ENCODE measurements at places on chromosomes 11 and 22.

GRCh38 chr11:406796-407650, 7.8 kb downstream of the SIGIRR start:
- peak; percentile 95 for DNase-seq

- DNase-seq = no peak
Measured at GRCh38 chr22:33393432-33393831, 335.3 kb upstream of the SYN3 start.

- DNase-seq = no peak
Measured at GRCh38 chr11:10397226-10397987, 57.7 kb upstream of the AMPD3 start.

DNA sequence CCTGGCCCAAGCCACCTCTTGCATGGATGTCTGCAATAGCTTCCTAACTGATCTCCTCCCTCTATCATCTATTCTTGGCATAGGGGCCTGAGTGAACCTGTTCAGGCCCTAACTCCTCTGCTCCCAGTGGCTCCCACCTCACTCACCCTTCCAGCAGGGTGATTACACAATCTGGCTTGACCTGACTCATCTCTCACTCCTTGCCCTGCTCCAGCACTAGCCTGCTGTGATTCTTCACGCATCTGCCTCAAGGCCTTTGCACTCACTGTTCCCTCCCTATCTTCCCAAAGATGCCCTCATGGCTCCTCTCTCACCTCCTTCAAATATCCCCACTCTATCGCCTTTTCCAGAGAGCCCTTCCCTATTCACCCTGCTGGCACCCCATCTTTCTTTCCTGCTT, 10.5 kb downstream of the SCN4B start:
- no peak for DNase-seq

DNA sequence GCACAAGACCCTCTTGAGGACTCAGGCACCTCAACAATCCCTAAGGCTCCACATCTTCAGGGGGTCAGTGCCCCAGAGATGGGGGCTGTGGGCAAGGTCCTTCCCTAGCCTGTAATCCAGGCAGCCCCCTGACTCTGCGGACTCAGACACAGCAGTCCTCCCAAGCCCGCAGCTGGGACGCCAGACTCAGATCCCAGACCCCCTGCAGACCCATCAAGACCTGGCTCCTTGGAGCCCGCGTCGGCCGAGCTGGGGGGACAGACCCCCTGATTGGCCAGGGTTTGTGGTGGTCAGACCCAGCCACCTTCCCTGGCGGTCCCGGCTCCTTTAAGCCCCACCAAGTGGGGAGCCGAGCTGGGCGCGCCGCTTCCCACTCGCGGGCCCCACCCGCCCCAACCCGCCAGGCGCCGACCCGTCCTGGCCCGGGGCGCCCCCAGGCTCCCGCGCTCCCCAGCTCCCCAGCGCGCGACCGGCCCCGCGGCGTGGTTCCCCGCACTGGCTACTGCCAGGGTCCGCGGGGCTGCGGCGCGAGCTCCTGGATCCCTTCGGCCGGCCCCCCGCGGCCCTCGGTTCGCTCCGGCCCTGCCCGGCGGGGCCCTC, 458 bp downstream of the OSBPL5 start:
- no peak for DNase-seq

- no peak for DNase-seq
Measured at GRCh38 chr11:124676386-124676785, 2.7 kb downstream of the SPA17 start.

DNA sequence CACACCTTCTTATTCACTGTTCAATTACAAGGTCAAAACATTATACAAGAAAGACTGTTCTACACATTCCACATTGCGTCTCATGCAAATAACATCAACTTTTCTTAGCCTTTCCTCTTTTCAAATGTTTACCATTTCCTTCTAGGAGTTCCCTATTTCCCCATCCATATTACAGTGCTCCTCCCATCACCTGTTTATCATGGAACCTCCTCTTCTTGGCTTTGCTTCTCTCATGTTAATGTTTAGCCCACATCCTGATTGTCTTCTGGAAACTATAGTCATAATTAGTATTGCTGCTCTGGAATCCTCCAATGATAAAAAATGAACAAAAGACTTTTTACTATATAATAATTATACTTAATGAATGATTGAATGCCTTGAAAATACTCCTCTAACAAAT, 21.3 kb downstream of the OR52E1 start:
- no peak for DNase-seq

DNA sequence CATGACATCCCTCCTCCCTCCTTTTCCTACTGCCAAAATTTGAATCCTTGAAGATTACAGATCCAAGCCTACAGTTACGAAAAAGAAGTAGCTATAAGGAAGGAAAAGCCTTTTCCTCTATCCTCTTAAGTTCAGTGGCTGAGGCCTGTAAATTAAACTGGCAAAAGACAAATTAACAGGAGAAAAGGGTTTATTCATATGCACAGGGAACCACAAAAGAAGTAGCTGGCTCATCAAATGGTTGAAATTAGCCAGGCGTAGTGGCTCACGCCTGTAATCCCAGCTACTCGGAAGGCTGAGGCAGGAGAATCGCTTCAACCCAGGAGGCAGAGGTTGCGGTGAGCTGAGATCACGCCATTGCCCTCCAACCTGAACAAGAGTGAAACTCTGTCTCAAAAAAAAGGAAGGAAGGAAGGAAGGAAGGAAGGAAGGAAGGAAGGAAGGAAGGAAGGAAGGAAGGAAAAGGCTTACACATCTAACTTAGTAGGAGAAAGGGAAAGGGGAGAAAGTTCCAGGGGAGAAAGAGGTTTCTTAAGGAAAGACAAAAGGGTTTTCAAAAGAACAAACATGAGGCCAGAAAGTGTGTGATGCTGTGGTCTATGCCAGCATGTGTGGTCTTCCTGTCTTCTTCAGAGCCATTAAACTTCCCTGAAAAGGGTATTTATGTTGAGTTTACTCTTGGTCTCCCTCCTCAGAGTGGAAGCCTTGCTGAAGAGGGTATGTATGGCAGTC, 5.1 kb upstream of the SMPD1 start:
- DNase-seq = no peak

- no peak for DNase-seq
Measured at GRCh38 chr11:94922321-94923003, 50.9 kb downstream of the CWC15 start.

GRCh38 chr22:40300884-40301672, 45.2 kb upstream of the ADSL start:
- DNase-seq = no peak

GRCh38 chr11:62547691-62548281, 1.2 kb upstream of the AHNAK start:
- no peak for DNase-seq

DNA sequence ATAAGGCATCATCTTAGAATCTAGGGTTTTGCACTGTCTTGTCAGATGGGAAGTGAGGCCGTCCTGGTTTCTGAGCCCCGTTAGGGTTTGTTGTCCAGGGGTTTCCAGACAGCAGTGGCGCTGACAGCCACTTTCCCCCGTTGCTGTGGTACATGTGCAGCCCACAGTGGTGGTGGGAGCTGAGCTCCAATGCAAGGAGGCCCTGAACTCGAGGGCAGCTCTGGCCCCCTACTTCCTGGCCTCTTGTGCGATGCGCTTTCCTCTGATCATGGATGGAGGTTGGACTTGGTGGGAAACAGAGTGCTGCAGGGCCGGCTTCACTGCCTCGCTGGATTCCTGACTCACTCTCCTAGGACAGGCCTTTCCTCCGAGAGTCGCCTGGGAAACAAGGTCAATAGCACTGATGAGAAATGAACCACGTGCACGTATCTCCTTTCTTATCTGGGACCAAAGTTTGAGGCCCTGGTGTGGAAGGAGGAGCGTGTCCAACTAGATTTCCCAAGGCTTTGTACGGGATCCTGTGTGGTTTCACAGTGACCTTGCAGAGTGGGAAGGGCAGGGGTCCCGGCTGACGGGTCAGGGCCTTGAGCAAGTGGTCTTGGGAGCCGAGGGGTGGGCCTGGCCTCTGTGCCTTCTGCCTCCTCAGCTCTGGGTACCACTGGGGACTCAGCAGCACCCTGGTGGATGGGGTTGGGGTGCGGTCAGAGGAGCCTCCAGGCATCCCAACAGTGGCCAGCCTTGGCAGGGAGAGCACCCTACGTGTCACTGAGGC, 3.7 kb downstream of the PHRF1 start:
- no peak for DNase-seq

DNA sequence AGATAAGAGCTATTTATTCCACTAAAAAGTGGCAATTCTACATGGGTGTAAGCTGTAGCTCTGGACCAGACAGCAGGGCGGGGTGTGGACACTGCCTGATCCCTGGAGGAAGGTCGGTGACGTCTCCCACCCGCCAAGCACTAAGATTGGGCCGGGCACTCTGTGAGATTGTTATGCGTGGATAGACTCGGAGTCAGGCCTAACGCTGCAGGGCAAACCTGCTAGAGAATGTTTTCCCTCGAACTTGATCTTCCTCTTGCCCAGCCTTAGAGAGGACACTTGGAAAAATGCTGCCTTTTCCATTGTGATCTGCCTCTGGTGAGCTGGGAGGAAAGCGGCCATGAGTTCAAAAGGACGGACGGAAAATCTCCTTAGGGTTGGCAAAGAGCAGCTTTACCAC, 1273.4 kb downstream of the TBC1D22A start:
- no peak for DNase-seq

DNA sequence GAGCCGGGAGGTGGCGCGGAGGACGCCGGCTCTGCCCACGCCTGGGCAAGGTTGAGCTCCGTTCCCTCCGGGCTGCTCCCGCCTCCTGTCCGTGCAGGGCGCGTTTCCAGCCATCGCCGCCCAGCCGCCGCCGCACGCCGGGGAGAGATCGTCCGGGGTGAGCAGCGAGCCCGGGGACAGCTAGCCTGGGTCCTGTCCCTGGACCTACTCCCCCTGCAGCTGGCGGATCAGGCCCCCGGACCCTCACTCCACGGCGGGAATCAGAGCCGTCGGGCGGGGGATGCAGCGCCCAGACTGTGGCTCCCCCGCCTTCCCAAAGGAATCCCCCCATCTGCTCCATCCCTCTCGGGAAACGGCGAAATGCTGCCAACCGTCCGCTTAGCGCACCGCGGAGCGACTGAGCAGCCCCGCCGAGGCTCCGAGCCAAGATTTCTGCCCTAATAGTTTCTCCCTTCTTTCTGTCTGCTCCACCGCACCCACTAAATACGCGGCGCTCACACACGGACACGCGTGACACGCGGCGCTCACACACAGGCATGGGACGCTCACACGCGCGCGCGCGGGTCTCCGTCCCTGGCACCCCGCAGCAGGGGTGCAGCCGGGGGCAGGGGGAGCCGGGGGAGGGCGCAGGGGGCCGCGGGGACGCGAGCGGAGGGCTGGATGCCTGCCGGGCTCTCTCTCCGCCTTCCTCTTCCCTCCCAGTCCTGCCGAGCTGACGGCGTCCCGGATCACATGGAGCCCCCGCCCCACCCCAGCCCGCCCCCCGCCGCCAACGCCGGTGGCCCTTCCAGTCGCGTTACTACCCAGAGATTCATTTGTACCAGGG, at the start of gene KCNJ5:
KCNJ5 (plus strand) TSS at position 814 of the 826 bp plus-strand sequence. CDS start 19,918 bp downstream, outside the sequence.
- no peak for DNase-seq

GRCh38 chr22:31363885-31364465, 17.8 kb upstream of the PATZ1 start:
- DNase-seq = no peak

DNA sequence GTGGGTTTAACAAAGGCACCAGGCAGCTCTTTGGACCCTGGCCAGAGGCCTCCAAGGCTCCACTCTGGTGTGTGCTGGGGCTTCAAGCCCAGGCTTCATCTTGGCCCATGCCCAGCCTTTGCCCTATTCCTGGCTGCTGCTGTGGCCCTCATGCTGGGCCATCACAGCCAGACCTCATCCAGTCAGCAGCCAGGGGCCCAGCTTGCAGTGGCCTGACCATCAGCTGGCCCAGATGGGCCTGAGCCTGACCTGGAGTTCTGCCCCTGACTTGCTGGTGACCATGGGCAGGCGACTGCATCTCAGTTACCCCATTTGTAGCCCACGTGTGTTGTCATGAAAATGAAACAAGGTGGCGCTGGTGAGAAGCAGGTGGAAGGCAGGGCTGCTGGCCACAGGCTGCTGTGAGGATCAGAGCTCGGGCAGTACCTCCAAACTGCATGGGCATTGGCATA, 76.1 kb downstream of the MED15 start:
- no peak for DNase-seq

DNA sequence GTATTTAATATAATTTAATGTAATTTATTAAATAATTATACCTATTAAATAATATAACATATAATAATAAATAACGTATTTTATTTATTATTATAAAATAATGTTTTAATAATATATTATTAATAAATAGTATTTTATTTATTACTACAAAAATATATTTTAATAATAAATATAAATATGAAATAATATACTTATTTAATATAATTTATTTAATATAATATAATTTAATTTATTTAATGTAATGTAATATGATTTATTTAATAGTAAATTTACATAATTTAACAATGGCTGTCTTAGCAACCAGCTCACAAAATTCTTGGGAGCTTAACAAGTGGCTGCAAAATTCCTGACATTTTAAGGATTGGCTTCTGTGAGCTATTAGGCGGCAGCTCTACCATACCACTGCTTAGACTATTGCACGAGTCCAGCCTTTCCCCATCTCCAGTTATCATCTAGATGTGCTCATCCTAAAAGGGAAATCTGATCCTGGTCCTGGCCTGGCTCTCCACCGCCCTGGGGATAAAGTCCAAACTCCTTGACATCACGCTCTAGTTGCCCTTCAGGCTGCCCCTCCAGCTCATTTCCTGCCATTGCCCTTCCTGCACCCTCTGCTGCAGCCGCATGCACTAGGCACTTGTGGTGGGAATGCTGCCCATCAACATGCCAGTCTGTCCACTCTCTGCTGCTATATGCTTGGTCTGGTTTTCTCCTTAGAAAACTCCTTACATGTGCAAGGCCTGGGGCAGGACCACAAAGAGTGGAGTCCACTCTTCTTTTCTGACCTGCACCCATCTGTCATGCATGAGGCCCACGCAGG, 9.8 kb downstream of the MMP20 start:
- no peak for DNase-seq

DNA sequence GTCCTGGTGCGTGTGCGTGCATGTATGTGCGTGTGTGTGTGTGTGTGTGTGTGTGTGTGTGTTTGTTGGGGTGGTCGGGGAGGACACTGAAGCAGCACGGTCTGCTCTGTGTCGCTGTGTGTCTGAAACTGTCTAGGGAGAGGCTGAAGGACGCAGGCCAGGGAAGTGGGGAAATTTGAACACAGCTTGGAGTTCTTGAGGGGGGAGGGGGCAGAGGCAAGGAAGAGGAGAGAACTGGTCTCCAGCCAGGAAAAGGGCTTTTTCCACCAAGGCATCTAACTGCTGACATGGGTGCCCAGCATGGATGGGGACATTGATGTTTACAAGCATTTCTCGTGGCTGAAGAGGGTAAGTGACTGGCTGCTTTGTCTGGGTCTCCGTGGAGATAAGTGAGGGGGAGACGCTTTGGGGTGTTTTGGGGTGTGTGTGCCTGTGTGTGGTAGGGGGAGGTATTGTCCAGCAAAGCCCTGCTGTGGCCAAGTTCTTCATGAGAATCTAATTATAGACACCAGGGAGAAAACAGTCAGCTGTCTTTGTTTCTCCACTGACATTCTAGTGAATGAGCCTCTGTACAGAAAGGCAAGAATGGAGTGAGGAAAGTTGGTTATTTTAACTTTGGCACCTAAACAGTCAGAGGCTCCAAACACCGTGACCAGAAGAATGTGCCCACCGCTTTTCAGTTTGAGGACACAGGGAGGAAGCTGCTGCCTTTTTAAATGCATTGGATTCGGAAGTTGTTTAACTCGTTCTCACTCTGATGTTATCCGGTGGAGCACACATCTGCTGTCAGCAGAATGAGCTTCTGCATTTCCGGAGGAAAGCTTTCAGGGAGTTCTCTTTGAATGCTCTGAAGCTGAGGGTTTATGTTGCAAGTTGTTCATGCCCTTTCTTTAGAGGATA, 63.7 kb downstream of the PPFIBP2 start:
- peak; percentile 43 for DNase-seq
